PC-3 (cell line): ENCODE measurements at places on chromosomes 11 and 22. TPM values are rescaled to one million over a fixed set of nuclear protein-coding genes. Genes with fewer than 3 reads are reported as not detected.

GRCh38 chr22:44610071-44610470 is 91.9 kb upstream of the PRR5 start:
- DNase-seq: no peak

- DNase-seq: peak; percentile 66
Observed at GRCh38 chr11:561148-562003, 606 bp downstream of the RASSF7 start.

DNA sequence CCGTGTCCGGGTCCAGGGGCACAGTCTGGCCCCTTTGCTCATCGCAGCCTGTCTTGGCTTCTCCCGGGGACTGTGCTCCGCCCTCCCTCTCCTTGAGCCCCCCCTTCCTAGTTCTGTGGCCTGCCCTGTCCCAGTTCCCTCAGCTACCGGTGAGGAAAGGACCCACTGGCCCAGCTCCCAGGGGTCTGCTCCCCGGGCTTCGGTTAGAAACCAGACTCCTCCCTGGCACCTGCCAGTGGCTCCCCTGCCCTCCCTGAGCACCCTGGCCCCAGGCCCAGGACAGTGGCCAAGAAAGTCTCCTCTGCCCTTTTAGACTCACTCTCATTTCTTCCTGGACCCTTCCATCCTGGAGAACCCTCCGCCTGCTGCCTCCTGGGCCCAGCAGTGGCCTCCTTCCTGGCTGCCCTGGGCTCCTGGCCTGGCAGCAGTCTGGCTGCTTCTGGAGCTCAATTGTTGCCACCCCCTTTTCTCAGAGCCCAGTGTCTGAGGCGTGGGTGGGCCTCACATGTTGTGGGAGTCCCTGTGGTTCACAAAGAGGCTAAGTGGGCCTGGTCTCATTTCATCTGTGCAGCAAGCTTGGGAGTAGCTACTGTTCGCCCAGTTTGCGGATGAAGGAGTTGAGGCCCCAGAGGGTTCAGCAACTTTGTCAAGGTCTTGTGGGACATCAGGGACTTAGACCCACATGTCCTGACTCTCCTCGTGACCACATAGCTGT is 12.6 kb downstream of the PRDM11 start:
- no peak for DNase-seq

GRCh38 chr11:128471138-128471661 is 116.2 kb downstream of the ETS1 start:
- DNase-seq: no peak

DNA sequence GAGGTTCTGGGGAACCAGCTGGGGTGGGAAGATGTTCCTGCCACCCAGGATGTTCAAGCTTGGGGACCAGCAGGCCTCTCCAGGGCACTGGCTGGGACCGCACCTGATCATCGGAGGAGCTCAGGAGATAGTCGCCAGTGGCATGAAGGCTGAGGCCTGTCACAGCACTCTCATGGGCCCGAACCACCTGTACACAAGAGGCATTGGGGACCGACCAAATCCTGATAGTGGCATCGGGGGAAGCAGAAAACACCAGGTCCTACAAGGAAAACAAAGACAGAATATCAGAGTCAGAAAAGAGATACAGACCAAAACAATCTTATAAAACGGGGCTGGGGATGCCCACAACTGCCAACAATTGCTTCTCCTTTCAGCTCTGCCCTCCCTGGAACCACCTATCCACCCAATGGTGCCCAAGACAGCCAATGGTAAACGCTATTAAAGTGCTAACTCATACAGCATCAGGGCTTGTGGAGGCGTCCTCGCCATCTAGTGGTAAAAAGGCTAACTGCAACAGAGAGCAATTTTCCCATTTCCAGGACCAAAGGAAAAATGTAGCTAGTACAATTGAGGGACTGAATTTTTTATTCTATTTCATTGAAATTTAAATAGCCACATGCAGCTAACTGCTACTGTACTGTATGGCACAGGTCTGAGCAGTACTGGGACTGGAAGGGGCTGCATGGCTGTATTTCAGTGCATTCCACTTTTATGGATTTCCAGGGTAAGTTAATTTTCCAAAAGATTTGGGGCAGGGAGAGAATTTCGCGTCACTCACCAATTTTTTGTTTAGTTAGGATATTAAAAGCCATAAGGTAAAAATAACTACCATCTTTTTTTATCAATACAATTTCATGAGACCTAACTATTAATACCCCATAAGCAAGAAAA is 7.1 kb downstream of the PRPF19 start:
- peak; percentile 89 for DNase-seq

APOA4 gene
- not detected in 2 replicates for total RNA-seq

DSCAML1 gene
- total RNA-seq: not detected in 2 replicates

MS4A14 gene
- total RNA-seq: 0.07 and 0.29 TPM in 2 replicates
